Neural crest cell (in vitro differentiated cells): ENCODE measurements at places on chromosomes 5 and 9.

DNA sequence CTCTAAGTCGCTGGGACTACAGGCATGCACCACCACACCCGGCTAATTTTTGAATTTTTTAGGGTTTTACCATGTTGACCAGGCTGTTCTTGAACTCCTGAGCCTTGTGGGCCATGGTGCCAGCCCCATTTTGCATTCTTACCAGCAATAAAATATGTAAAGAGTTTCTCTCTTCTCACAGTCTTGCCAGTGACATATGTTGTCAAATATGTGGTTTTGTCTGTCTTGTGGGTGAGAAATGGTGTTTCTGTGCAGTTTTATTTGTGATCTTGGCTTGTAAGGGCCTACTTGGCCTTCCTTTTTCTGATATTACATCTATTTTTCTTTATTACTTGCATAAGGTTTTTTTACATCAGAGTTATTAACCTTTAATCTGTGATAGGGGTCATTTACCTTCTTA, 47.1 kb downstream of the SPIN1 start:
- no peak for DNase-seq

DNA sequence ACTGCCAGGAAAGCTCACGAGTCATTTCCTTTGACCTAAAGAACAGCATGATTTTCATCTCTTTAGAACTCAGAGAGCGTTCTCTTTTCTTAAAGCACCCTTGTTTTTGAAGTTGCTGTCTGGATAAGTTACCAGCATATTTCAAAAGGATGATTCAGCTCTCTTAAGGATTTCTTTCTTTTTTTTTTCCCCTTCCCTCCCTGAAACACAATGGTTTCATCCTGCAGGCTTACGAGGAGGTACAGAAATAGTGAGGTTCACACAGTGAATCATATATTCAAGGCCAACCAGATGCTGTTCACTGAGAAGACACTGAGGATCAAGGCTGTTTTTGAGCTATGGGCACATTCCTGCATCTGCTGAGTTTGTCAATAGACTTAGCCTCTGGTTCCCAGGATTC, 257.2 kb downstream of the KIF4B start:
- no peak for DNase-seq

- no peak for DNase-seq
Measured at GRCh38 chr5:52864884-52865283, 77.2 kb downstream of the ITGA1 start.

DNA sequence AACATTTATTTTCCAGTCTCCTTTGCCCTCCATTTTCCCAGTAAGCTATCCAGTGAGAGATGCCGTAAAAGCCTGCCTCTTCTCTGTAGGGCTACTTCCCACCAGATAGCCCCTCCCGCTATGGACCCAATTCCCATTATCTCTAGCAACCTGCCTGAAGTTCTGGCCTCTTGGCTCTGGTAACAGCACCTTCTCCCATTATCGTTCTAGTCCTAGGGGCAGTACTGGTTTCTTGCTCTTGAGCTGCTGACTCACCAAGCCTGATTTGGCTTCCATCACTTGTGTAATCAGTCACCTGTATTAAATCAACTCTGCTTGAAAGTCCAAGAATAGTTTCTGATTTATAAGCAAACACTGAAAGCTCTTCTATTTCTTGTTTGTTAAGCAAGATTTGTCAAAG, 42.8 kb upstream of the PARP8 start:
- no peak for DNase-seq

DNA sequence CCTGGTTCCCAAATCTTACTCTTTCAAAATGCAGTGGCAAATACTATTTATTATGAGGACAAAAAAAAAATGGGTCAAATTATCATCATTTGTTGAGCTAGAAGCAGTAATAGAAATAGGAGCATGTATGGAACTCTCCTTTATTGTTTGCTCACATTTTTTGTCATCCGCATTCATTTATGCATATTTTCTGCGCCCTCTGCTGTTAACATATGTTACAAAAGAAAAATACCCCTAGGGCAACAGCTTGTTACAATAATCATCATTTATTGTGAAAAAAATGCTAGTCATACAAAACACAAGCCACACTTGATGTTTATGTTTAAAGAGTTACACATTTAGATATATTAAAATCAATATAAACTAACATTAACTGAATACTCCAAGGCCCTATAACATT, 328.2 kb downstream of the TUSC1 start:
- no peak for DNase-seq

DNA sequence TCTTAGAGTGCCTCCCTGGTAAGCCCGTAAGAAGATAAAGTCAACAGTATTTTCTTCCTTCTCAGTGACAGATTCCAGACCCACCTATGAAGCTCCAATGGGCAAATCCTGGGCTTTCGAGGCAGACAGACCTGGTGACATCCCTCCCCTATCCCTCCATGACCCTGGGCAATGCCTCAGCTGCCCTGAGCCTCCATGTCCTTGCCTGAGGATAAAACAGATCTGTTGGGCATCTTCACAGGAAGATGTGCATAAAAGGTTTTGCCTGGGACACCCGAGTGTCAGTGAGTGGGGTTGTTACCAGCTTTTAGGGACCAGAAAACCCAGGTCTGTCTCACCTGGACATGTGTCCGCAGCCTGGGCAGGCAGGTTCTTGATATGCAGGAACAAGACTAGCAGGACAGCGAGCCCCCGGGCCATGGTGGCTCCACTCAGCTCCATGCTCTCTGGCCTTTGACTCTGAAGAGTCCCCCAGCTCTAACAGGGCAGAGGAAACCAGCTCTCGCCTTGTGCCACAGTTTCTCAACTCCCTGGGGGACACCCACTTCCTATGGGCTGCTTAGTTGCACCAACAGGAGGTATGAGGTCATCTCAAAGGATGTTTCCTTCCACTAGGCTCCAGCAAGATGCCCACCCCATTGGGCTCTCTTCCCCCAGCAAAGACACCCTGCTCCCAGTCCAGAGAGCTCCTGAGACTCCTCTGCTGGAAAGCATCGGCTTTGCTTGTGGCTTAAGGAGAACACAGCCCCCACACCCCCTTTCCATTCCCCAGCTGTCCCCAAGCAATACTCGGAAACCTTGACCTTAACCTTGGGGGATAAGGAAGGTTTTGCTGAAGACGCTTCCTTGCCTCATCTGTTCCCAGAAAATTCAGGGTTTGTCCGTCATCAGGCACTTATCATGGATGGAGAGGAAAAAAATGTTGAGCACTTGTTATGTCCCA, at the start of gene FCN1:
Gene FCN1 (minus strand): TSS at position 482 of the 943 bp plus-strand sequence. CDS start 41 bp downstream, at position 441.
- DNase-seq: no peak

DNA sequence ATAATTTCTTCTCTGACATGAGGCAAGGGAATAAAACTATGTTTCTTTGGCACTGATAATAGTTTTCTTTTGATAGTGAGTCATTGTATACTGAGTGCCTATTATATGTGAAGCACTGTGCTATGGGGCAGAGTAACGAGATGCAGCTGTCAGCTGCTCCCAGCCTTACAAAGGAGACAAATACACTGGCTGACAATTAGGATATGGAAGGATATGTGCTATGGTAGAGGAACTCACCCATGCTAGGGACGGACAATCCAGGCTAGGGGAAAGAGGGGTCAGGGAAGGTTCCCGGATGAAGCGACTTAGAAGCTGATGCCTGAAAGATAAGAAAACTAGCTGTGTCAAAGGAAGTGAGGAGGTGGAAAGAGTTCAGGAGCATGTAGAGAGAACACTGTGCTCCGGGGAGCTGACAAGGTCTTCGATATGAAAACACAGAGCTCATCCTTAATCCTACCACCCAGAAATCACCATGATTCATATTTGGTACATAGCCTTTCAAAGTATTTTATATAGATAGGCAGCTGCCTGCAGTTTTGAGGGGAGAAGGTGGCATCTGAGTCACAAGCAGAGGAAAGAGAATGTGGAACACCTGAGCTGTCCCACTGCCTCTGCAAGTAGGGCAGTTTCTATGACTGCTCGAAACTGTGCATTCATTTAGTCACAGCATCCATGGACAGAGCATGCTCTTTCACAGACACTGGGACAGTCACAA, 12.1 kb downstream of the BSPRY start:
- no peak for DNase-seq

DNA sequence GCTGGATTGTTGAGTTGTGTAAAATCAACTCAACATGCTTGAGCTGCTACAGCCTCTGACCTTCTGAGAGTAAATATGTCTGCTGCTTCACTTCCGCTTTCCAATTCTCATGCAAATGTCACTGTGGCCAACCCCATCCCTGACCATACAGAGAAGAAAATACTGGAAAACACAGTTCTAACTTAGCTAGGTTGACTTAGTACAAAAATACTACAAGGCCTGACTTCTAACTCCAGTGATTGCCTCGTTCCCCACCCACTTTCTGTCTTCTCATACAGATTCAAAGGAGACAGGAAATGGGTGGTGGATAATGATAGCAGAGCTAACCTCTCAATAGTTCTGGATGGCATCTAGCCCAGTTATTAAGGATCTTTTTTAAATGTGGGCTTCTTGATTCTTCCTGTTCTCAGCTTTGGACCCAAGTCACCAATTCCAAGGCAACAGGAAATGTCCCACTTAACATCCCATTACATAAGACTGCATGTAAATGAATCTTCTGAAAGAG, 226.6 kb upstream of the SLC24A2 start:
- DNase-seq: no peak

DNA sequence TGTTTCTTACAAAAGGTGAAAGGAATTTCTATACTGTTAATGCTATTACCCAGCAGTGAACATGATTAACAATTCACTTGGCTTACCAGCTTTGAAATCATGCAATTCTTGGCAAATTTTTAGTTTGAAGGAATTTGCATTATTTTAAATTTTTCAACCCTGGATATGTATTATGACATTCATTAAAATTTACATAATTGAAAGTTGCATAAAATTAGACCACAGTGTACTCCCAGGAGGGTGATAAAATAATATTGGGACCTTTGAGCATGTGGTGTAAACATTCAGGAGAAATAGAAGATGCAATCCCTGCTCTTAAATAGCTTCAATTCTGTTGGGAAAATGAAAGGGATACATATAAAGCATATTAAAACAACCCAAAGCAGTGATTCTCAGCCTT, 412.2 kb upstream of the SGCD start:
- no peak for DNase-seq

GRCh38 chr5:38905516-38905915, 59.7 kb downstream of the OSMR start:
- DNase-seq: no peak

GRCh38 chr5:174687503-174687902, 36.9 kb upstream of the MSX2 start:
- DNase-seq: no peak

- DNase-seq: no peak
Measured at GRCh38 chr5:112106878-112107277, 312.2 kb downstream of the EPB41L4A start.
